ENCODE measurements at places on chromosomes 11 and 22. TPM values are rescaled to one million over a fixed set of nuclear protein-coding genes. Genes with fewer than 3 reads are reported as not detected.

GRCh38 chr11:89477175-89477574, 14.0 kb downstream of the NOX4 start:
- no peak for DNase-seq

GRCh38 chr11:115184901-115185300, 319.3 kb downstream of the CADM1 start:
- DNase-seq, result no peak

DNA sequence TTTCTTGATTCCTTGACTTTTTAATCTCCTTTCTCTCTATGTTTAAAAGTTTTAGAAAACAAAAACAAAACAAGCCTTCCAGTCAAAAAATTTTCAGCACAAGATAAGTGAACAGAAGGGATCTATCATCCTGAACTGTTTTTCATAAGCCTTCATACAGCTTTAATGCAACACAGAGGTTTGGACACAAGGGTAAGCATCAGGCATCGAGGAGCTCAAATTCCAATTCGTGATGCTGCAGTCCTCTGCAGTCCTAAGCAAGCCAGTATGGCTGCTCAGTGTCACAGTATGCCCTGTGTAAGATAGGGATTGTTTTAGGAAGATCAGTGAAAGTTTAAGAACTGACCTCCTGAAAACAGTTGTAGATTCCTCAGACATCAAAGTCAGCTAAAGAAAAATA, 740.9 kb downstream of the NTM start:
- DNase-seq, result no peak

CDKN1C gene
- 0.85 TPM for total RNA-seq

PANX2 gene
- total RNA-seq, result 1.0 TPM

- DNase-seq, result no peak
Measured at GRCh38 chr11:70156291-70157037, 46.6 kb upstream of the FADD start.

- DNase-seq, result no peak
Measured at GRCh38 chr11:108319541-108320145, 96.8 kb downstream of the ATM start.
